Purkinje cell (primary cell): ENCODE measurements at places on chromosomes 7 and 10. TPM values are rescaled to one million over a fixed set of nuclear protein-coding genes. Genes with fewer than 3 reads are reported as not detected.

ANKRD30A gene
- not detected in 2 replicates for polyA plus RNA-seq

GDF10 gene
- polyA plus RNA-seq = 17.6 and 32.1 TPM in 2 replicates

IQUB gene
- 0.34 and 2.9 TPM in 2 replicates for polyA plus RNA-seq

KCP gene
- 0.13 and 0.17 TPM in 2 replicates for polyA plus RNA-seq
